ENCODE measurements at places on chromosomes 3 and 15. TPM values are rescaled to one million over a fixed set of nuclear protein-coding genes. Genes with fewer than 3 reads are reported as not detected.

Gene ATP10A
- 10.4 TPM for total RNA-seq

Gene GPR160
- 0.28 TPM for total RNA-seq

Gene MINAR1
- total RNA-seq = 0.57 TPM

Gene GPR27
- total RNA-seq = not detected

Gene SH3GL3
- total RNA-seq = 0.18 TPM

Gene KCNMB3
- total RNA-seq = 1.1 TPM

Gene ITIH1
- total RNA-seq = 0.18 TPM

Gene ZNF501
- total RNA-seq = 4.0 TPM

Gene MORC1
- total RNA-seq = not detected

Gene C2CD4A
- not detected for total RNA-seq

Gene GOLGA6L4
- total RNA-seq = 0.37 TPM

Gene SPSB4
- total RNA-seq = not detected

Gene LRRC34
- total RNA-seq = 1.4 TPM

Gene NECTIN3
- total RNA-seq = 43.1 TPM

Gene KBTBD12
- total RNA-seq = not detected

Gene GOLGA6L9
- total RNA-seq = 1.4 TPM

Gene PP2D1
- not detected for total RNA-seq

Gene KCNMB2
- not detected for total RNA-seq

Gene GOLGA6D
- not detected for total RNA-seq

Gene STX19
- not detected for total RNA-seq

Gene SPINK8
- total RNA-seq = not detected

Gene ZXDC
- total RNA-seq = 17.7 TPM

Gene HYAL1
- total RNA-seq = 1.6 TPM

Gene SECISBP2L
- total RNA-seq = 25.9 TPM

Gene WDR76
- 2.7 TPM for total RNA-seq

Gene CGNL1
- 0.28 TPM for total RNA-seq

Gene CRABP1
- not detected for total RNA-seq

Gene CCR3
- total RNA-seq = not detected

Gene C15orf39
- 1.6 TPM for total RNA-seq

Gene SCN11A
- total RNA-seq = under 0.01 TPM

Gene PLSCR1
- 44.5 TPM for total RNA-seq

Gene NR2E3
- 0.14 TPM for total RNA-seq

Gene ZNF106
- 76.9 TPM for total RNA-seq

Gene CCDC13
- 1.1 TPM for total RNA-seq

Gene TRPC1
- total RNA-seq = 31.4 TPM

Gene IP6K1
- total RNA-seq = 19.1 TPM

Gene GALK2
- total RNA-seq = 47.8 TPM

Gene TMCO5A
- not detected for total RNA-seq

Gene RETNLB
- total RNA-seq = not detected

Gene MEGF11
- total RNA-seq = not detected

Gene SCAP
- 69.7 TPM for total RNA-seq

Gene OIP5
- total RNA-seq = 0.74 TPM

Gene NTRK3
- total RNA-seq = 0.28 TPM

Gene SLC22A14
- under 0.01 TPM for total RNA-seq

Gene ZMYND10
- 0.28 TPM for total RNA-seq

Gene SLC28A2
- total RNA-seq = not detected

Gene CYP8B1
- not detected for total RNA-seq

Gene HES1
- total RNA-seq = 3.3 TPM

Gene SLC12A1
- total RNA-seq = not detected

Gene NEDD4
- 17.0 TPM for total RNA-seq

Gene PARP15
- total RNA-seq = 0.14 TPM

Gene TOPBP1
- total RNA-seq = 16.5 TPM

Gene TRIM42
- not detected for total RNA-seq

Gene ARMC8
- total RNA-seq = 34.1 TPM

Gene IL12A
- 0.43 TPM for total RNA-seq

Gene CFAP91
- 0.18 TPM for total RNA-seq
